Right atrium auricular region (tissue), 2 donors: ENCODE measurements at places on chromosomes 2 and 18. TPM values are rescaled to one million over a fixed set of nuclear protein-coding genes. Genes with fewer than 3 reads are reported as not detected.

Gene EN1
- not detected for total RNA-seq

Gene NPHP1
- total RNA-seq: 3.1 TPM

Gene SERPINB13
- not detected for total RNA-seq

Gene C2orf81
- 0.94 TPM for total RNA-seq

Gene FHOD3
- 114 TPM for total RNA-seq

Gene SERPINB12
- not detected for total RNA-seq

Gene PMAIP1
- total RNA-seq: 0.22 TPM

DNA sequence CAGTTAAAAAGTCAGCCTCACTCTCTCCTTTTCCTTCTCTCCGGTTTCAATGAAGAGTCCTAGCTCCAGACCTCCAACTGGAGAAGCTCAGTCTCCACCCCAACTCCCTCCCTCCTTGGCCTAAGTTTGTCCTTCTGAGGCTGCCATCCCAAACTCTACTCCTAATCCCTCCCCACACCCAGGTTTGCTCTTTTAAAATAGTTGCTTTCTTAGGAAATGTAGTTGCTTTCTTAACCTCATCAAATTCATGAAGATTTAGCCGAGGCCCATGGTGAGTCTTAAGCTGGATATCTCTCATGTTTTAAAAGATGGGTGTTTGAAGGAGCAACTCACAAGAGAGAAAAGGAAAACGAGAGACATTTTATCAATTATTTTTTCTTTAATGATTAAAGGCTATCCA lies 937 bp upstream of the LANCL1 start:
- no peaks in the 10 kb centered on the region for H3K4me1 ChIP-seq
- no peak overlapping the region for H3K4me3 ChIP-seq
- no peak for DNase-seq
- peaks cover 3% of the 10 kb centered on the region for H3K36me3 ChIP-seq

DNA sequence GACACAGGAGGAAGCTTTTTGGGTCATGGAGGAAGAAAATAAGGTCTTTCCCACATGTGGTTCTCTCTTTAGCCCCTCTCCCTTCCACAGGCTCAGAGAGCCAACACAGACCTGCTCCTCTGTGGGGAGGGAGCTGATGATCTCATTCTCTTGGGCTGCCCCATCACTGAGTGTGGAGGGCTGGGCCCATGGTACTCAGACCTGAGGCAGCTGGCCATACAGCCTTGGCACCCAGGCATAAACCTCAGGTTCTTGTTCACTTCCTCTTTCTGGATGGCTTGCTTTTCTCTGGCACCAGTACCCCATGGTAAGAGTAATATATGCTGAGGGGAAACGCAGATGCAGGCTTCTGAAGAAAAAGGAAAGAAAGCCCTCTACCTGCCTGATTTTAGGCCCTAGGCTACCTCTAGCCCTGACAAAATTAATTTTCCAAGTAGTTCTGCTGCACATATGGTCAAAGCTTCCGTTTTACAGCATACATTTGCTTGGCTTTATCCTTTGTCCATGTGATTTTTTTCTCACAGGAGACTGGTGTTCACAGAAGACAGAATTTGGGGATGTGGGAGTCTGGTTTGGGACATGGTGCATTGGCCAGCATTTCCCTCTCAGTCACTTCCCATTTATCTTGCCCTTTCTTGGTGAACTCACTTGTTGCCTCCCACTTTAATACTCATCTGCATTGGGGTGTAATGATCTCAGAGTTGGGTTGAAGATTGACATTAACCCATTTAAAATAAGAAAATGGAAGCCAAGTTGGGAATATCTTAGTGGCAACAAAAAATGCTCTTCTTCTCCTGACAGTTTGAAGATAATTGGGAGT lies 11.1 kb downstream of the DHRS9 start:
- peaks cover 6% of the 10 kb centered on the region for H3K36me3 ChIP-seq
- no peak for DNase-seq
- no peaks in the 10 kb centered on the region for H3K4me1 ChIP-seq
- no peaks in the 10 kb centered on the region for H3K27me3 ChIP-seq

DNA sequence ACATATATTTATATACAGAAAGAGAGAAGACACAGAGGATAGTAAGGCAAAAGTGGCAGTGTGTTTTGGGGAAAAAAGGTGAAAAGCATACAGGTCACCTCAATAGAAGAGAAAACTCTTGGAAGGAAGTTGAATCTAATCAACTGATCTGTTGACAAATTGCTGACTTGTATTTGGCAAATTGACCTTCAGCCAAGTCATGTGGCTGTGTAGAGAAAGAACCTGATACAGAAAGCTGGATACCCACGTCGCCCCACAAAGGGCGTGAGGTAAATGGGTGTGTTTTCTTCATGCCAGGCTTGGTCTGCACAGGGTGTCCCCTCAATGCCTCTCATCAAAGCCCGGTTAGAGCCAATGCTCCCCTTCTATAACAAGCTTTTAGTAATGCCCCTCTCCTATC lies 230.0 kb upstream of the KLHL29 start:
- H3K4me3 ChIP-seq: no peak overlapping the region
- H3K27me3 ChIP-seq: no peaks in the 10 kb centered on the region
- H3K4me1 ChIP-seq: no peaks in the 10 kb centered on the region
- no peaks in the 10 kb centered on the region for H3K36me3 ChIP-seq
- H3K27ac ChIP-seq: no peak overlapping the region

DNA sequence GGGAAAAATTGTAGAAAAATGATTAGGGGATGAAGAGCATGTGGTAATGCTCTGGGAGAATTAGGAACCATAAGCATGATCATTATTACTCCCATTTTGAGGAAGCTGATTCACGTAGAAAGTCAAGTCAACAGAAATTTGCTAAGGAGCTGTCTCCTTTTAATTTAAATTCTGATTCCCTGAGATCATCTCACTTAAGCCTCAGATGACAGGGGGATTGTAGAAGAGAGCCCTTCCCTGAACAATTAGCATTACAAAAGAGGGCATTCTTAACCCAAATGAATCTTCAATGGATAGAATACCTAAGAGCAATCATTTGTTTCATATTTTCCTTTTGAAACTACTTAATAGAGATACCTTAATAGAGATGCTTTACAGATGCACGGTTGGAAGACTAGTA lies 267.9 kb downstream of the NYAP2 start:
- H3K27me3 ChIP-seq: no peaks in the 10 kb centered on the region
- no peak overlapping the region for H3K4me3 ChIP-seq
- DNase-seq: no peak
- H3K27ac ChIP-seq: no peak overlapping the region

DNA sequence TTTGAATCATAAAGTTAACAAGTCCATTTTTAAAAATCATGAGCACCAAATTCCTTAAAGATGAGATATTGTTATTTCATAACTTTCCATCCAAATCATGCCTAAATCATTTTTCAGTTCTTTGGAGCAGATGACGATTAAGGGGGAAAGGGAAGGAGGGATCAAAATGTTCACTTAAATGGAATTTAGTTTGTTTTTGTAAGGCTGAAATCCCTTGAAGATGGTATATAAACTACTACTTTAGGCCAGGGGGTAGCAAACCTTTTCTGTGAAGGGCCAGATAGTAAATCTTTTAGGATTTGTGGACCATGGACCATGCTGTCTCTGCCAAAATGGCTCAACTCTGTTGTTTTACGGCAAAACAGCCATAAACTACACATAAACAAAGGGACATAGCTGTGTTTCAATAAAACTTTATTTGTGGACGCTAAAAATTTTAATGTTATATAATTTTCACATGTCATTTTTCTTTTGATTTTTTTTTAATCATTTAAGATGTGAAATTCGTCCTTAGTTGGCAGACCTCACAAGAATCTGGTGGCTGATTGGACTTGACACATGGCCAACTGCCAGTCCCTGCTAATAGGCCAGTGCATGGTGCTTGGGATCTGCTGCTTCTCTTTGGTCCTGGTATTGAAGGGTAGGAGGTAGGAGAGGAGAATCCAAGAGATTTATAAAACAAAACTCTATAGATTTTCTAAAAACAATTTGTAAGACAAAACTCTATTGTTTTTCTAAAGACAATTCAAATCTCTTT lies 52.0 kb upstream of the RTN4 start:
- no peak overlapping the region for H3K4me3 ChIP-seq
- H3K4me1 ChIP-seq: no peaks in the 10 kb centered on the region
- DNase-seq: no peak
- no peaks in the 10 kb centered on the region for H3K27me3 ChIP-seq

DNA sequence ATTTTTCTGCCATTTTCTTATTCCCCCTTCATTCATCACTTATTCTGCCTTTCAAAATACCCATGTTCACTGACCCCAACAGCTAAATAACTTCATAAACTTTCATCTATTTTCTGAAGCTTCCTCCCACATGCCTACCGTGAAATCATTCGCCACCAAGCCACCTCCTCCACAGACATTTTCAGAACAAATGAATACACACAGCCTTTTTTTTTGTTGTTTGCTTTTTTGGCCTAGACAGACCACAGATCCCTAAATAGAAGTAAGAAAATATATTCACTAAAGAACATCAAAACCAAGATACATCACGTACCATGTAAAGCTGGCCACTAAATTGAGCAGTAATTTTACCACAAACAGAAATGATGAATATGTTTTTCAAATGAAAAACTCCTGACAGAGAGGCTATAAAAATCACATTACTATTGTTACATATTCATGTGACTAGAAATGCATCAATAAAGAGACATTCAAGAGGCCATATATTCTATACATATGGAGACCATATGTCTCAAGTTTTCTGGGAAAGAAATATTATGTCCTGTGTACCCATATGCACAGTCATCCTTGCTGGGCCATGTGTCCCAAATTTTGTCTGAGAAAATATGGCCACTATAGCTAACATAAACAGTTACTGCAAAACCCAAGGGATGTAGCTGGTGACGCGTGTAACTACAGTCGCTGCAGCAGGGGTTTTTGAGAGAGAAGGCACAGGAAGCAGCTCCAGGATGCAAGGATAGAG lies 200.3 kb downstream of the FBXO15 start:
- H3K27me3 ChIP-seq: no peaks in the 10 kb centered on the region
- no peak for DNase-seq
- H3K4me3 ChIP-seq: no peak overlapping the region
- H3K36me3 ChIP-seq: no peaks in the 10 kb centered on the region
- H3K4me1 ChIP-seq: no peaks in the 10 kb centered on the region
- H3K27ac ChIP-seq: no peak overlapping the region

- no peak for DNase-seq
- H3K4me1 ChIP-seq: no peaks in the 10 kb centered on the region
- no peak overlapping the region for H3K4me3 ChIP-seq
- H3K27ac ChIP-seq: no peak overlapping the region
- no peaks in the 10 kb centered on the region for H3K27me3 ChIP-seq
- H3K36me3 ChIP-seq: peaks cover 31% of the 10 kb centered on the region
Observed at GRCh38 chr2:100990166-100990565, 11.9 kb upstream of the RPL31 start.

DNA sequence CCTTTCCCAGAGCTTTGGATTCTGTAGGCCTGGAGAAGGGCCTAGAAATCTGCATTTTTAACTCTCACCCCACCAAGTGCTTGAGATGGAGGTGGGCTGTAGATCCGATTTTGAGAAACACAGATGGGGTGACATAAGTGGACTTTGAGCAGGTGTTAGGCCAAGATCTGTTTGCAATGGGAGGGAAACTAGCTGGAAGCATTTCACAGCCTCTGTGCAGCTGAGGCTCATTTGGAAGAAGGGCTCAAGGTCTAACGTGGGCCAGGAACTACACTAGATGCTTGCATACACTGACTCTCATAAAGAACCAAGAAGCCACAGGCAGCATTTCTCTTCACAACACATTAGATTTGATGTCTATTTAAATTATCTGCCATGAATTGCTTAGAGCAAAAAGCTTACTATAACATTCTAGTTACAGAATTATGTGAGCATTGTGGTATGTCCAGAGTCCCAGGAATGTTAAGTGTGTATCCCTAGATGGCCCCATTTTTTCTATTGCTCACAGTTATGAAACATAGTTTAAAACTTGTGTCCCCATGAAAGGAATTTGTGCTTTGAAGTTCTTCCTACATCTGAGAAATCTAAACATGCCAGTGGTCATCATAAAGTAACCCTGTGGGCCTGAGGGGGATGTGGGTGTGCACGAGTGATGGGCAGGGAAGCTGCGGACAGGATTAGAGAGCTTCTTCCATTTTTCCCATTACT lies 77.2 kb downstream of the CD28 start:
- no peaks in the 10 kb centered on the region for H3K36me3 ChIP-seq
- no peak overlapping the region for H3K27ac ChIP-seq
- no peaks in the 10 kb centered on the region for H3K27me3 ChIP-seq
- no peak for DNase-seq
- no peaks in the 10 kb centered on the region for H3K4me1 ChIP-seq

GRCh38 chr2:84931384-84931821 lies 25.9 kb downstream of the TMSB10 start:
- DNase-seq: no peak
- H3K36me3 ChIP-seq: no peaks in the 10 kb centered on the region
- H3K27me3 ChIP-seq: no peaks in the 10 kb centered on the region

- H3K27ac ChIP-seq: no peak overlapping the region
- no peak for DNase-seq
- H3K4me1 ChIP-seq: no peaks in the 10 kb centered on the region
- H3K36me3 ChIP-seq: no peaks in the 10 kb centered on the region
- no peak overlapping the region for H3K4me3 ChIP-seq
Observed at GRCh38 chr2:240358821-240359397, 76.6 kb upstream of the GPC1 start.

DNA sequence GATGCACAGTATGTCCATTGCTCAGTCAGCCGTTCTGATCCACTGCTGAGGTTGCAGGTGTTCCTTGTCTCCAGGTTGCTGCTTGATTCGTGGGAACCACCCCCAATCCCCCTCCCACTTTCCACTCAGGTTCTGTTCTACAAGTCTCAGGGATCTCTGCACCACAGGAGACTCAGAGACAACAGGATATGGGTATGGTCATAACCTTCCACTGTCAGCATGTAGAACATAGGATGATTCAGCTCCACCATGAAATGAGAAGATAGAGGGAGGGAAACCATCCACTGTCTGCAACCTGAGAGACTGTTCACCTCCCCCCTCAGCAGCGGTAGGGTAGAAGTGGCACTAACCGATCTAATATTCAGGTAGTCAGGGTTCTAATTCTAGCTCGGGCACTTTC lies 19.0 kb upstream of the KLF7 start:
- H3K27ac ChIP-seq: no peak overlapping the region
- DNase-seq: no peak
- H3K4me3 ChIP-seq: no peak overlapping the region
- no peaks in the 10 kb centered on the region for H3K36me3 ChIP-seq
- no peaks in the 10 kb centered on the region for H3K4me1 ChIP-seq

DNA sequence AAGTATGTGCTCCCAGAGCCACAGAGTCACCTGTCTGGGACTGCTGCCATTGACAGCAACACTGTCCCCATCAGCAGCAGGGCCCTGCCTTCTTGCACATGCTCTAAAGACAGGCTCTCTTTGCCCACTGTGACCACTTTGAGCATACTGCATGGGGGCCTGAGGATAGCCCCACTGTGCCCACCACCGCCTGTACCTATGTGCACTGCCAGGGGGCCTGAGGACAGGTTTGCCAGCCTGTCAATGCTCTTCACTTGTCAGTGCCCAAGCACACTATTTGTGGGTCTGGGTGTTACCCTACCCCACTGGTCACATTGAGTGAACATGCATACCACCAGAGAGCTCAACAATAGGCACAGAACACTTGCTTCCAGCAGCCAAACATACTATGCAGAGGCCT lies 1137.0 kb upstream of the FANCL start:
- no peaks in the 10 kb centered on the region for H3K4me1 ChIP-seq
- no peak overlapping the region for H3K4me3 ChIP-seq
- no peak overlapping the region for H3K27ac ChIP-seq
- no peak for DNase-seq
- H3K27me3 ChIP-seq: no peaks in the 10 kb centered on the region

GRCh38 chr2:176092270-176093144 lies at the start of gene HOXD13:
Gene HOXD13, plus strand, starts transcription at chr2:176092721. Its CDS starts 170 bp downstream, at chr2:176092891.
- no peaks in the 10 kb centered on the region for H3K4me1 ChIP-seq
- H3K4me3 ChIP-seq: no peak within 1 kb of the TSS
- H3K36me3 ChIP-seq: no peaks in the 10 kb centered on the region
- H3K27me3 ChIP-seq: peaks cover 85% of the 10 kb centered on the region

GRCh38 chr2:45769056-45769455 lies 117.6 kb downstream of the PRKCE start:
- H3K4me1 ChIP-seq: peaks cover 58% of the 10 kb centered on the region
- no peak overlapping the region for H3K27ac ChIP-seq
- no peaks in the 10 kb centered on the region for H3K27me3 ChIP-seq
- H3K4me3 ChIP-seq: no peak overlapping the region
- no peaks in the 10 kb centered on the region for H3K36me3 ChIP-seq
